Omental fat pad (tissue), 4 donors: ENCODE measurements at places on chromosomes 1 and 21. TPM values are rescaled to one million over a fixed set of nuclear protein-coding genes. Genes with fewer than 3 reads are reported as not detected.

ADCY10 gene
- total RNA-seq: 0.75 TPM

FGR gene
- total RNA-seq: 131 TPM

C8B gene
- not detected for total RNA-seq

DNA sequence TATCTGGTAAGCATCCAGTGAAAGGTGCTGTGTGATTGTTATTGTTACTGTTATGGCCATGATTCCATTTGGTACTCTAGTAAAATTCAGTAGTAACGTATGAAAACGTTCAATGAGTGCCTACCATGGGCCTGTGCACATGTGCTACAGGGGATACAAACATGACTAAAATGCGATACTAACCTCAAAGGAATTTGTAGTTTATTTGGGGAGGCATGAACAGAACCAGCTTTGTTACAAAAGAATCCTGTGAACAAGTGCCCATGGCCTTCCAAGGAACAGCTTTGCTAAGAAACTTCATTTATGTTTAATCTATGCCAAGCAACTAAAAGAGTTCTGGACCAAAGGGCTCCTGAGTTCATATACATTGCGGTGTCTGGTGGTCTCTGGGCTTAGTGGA, 28.7 kb downstream of the PTGFR start:
- no peak for DNase-seq

DNA sequence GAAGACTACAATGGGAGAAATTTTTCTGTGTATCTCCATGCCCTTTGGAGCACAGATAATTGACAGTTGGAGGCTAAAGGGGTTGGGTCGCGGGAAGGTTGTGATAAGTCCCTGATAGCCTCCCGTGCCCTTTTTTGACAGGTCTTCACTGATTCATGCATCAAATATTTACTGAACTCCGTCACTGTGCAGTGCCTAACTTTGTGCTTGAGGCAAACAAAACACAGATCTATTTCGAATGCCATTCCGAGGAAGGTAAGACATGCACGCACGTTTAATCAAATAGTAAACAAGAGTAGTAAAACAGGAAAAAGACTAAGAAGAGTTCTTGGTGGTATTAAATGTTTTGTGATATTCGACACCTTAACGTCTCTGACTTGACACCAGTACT, 494 bp upstream of the PIP5K1A start:
- DNase-seq: no peak

DNA sequence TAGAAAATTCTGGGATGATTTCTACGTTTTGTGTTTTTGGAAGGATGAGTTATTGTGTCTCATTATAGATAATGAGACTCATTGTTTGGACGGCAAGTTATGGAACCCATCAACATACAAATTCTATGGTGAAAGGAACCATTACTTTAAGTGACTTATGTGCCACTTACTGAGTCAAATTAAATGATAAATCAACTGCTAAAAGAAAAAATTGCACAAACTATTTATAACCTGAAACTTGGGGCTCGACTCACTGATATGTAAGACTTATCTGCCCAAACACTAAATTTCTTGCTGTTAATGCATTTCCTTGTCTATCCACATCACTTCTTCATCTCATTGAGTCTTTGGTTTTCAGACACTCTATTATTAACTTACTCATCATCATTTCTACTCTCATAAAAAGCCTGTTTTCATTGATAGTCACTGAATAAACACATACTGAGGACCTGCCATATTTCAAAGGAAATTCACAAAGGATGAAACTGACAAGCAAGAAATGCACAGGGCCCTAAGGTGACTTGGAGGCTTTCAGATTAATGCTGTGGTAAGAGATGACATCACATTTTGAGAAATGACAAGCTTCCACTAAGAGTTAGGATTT, 872.7 kb upstream of the ADAMTS5 start:
- DNase-seq: no peak

GRCh38 chr1:62877579-62877978, 93.6 kb downstream of the ATG4C start:
- DNase-seq: no peak

GRCh38 chr1:248886237-248886895, 19.7 kb upstream of the PGBD2 start:
- no peak for DNase-seq

- no peak for DNase-seq
Measured at GRCh38 chr1:9628541-9629444, 22.7 kb upstream of the PIK3CD start.

DNA sequence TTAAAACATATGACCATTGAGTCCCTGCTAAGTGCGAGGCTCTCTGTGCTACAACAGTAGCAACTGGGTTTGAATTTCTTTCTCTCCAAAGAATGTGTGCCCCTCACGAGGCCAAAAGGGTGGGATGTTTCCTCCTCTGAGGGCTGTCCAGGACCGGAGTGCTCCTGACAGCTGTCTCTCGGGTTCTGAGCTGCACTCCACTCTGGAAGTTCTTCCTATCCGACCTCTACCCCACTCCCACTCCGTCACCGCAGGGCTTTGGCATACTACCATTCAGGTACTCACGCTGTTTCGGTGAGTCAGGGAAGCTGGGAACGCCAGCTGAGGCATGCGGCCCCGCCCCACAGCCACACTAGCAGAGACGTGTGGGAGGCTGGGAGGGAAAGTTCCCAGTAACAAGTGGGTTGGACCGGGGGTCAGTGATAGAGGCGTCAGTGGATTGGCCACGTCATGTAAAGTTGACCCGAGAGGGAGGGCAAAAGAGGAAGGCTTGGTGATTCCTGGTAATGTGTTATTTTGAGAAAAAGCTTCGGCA, 705 bp upstream of the SLC50A1 start:
- DNase-seq: peak; percentile 91

KLHL17 gene
- total RNA-seq: 6.8 TPM
